SJSA1 (cell line): ENCODE measurements at places on chromosomes 3 and 15. TPM values are rescaled to one million over a fixed set of nuclear protein-coding genes. Genes with fewer than 3 reads are reported as not detected.

Gene LSMEM2
- total RNA-seq, result not detected in 2 replicates

Gene DNAJA4
- 0.09 and 0.16 TPM in 2 replicates for total RNA-seq

Gene TMEM212
- not detected in 2 replicates for total RNA-seq

Gene CP
- total RNA-seq, result 1.7 TPM in 1 of 2 replicates, not detected in the other

Gene ST3GAL6
- total RNA-seq, result not detected in 2 replicates

Gene FES
- total RNA-seq, result 0.16 TPM in 1 of 2 replicates, not detected in the other

Gene ZKSCAN7
- 4.1 and 4.4 TPM in 2 replicates for total RNA-seq

Gene VEPH1
- 1.7 and 14.3 TPM in 2 replicates for total RNA-seq

Gene FBXO40
- total RNA-seq, result not detected in 2 replicates

Gene GABPB1
- total RNA-seq, result 67.9 and 76.2 TPM in 2 replicates

Gene EFCC1
- total RNA-seq, result 1.5 and 2.8 TPM in 2 replicates

DNA sequence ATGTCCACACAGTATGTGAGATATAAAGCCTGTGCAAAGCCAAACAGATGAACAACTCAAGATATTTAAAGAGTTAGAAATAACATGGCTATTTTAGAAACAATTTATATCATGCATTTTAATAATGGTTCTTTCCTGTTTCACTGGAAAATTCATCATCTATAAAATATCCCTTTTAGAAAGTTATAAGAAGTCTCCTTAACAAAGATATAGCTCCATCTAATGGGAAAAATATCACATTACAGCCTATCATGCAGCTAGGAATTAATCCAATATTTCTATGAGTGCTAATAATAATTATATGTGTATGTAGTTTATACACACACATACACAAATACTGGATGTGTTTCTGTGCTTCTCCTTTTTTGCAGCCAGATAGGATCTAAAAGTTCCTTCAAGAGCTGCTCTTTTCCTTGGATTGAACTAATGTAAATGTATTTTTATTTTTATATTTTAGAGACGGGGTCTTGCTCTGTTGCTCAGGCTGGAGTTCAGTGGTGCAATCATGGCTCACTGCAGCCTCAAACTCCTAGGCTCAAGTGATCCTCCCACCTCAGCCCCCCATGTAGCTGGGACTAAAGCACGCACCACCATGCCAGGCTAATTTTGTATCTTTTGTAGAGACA is 21.6 kb downstream of the RPL22L1 start:
- no peak for DNase-seq

GRCh38 chr3:197522183-197522715 is 33.5 kb downstream of the BDH1 start:
- no peak for DNase-seq

GRCh38 chr3:112010636-112011035 is 11.9 kb downstream of the TAGLN3 start:
- DNase-seq, result no peak

DNA sequence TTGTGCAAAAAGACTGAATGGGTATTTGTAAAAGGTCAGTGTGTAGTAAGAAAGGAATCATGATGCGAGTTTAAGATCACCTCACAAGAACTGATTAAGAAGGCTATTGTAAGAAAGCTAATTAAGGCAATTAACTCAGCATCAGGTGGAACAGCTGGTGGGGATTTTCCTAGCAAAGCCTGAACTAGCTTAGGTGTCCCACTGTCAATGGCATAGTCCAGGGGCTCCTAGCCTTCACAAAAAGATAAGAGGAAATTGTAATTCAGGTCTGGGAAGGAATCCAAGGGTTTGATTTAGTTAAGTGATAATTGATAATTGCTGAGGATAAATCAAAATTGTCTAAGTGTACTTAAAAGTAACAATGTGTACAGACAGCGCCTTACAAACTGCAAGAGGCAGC is 901.6 kb downstream of the TUSC7 start:
- no peak for DNase-seq

DNA sequence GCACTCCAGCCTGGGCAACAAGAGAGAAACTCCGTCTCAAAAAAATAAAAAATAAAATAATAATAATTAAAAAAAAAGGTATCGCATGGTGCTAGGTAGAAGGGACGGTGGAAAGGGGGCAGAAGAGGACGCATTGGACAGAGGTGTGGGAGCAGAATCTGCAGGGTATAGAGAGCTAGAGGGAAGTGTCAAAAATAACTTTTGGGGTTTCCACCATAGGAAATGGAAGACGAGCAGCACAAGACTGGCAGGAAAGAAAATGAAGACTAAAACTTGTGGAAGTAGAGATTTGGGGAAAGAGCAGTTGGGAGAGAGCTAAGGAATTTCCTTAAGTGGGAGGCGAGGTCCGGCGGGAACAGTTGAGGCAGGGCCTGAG is 585 bp upstream of the MKRN2 start:
- no peak for DNase-seq

GRCh38 chr3:143410259-143410658 is 290.7 kb downstream of the CHST2 start:
- DNase-seq, result no peak

DNA sequence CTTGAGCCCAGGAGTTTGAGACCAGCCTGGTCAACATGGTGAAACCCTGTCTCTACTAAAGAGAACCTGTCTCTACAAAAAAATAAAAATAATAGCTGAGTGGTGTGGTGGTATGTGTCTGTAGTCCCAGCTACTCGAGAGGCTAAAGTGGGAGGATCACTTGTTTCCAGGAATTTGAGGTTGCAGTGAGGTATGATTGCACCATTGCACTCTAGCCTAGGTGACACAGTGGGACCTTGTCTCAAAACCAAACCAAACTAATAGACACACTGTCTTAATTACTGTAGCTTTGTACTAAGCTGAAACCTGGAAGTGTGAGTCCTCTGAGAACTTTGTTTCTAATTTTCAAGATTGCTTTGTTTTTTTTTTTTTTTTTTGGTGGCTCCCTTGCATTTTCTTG is 30.4 kb downstream of the MGA start:
- DNase-seq, result no peak

- no peak for DNase-seq
Measured at GRCh38 chr3:37689645-37690356, 171.9 kb upstream of the CTDSPL start.

- no peak for DNase-seq
Measured at GRCh38 chr3:120526011-120526870, 69.9 kb upstream of the NDUFB4 start.

GRCh38 chr15:36818260-36818659 is 238.8 kb downstream of the CDIN1 start:
- DNase-seq, result no peak

DNA sequence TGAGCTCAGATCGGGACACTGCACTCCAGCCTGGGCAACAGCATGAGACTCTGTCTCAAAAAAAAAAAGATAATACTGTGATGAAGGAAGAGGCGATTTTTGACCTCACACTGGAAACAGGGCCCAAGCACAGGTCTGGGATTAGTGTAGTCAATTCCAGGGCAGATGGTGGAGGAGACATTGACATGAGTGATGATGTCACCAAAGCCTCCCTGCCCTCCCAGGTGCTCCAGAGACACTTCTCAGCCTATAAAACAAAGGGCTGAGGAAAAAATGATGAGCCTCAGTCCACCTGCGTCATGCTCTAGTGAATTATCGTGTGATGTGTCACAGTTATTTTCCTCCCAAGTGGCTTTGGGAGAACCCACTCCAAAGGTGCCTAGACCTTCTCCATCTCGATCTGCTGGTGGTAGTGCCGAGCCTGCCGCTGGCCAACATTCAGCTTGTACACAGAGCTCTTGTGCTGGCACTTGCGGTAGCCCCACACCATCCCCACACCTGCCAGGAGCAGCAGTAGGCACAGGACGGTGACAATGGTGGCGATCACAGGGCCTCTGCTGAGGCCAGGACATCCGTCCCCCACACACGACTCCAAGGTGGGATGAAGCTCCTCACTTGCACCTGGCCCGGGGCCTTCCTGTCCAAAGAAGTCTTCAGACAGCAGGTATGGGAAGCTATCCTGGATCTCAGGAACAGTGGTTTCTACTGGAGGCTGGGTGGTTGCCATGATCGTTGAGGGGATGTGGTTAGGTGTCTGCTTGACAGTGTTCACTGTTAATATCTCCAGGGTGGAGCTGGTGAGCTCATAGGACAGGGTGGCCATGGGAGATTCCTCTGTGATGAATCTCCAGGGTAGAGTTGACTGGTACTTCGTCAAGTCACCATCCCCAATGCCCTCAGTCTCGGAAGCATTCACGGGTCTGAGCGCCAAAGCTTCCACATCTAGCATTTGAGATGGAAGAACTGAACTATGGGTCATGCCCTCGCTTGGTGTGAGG is 38.8 kb downstream of the CRTAP start:
- DNase-seq, result no peak

DNA sequence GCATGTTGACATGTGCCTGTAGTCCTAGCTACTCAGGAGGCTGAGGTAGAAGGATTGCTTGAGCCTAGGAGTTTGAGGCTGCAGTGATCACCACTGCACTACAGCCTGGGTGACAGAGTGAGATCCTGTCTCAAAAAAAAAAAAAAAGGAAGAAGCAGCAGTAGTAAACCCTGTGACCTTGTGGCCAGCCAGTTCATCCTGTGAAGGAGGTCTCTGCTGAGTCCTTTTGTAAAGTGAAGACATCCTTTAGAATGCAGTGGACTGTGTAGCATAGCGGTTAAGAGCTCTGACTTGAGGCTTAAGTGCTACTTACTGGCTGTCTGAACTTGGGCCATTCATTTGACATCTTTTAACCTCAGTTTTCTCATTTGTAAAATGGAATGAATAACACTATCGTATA is 8.3 kb downstream of the EXOSC7 start:
- DNase-seq, result no peak

DNA sequence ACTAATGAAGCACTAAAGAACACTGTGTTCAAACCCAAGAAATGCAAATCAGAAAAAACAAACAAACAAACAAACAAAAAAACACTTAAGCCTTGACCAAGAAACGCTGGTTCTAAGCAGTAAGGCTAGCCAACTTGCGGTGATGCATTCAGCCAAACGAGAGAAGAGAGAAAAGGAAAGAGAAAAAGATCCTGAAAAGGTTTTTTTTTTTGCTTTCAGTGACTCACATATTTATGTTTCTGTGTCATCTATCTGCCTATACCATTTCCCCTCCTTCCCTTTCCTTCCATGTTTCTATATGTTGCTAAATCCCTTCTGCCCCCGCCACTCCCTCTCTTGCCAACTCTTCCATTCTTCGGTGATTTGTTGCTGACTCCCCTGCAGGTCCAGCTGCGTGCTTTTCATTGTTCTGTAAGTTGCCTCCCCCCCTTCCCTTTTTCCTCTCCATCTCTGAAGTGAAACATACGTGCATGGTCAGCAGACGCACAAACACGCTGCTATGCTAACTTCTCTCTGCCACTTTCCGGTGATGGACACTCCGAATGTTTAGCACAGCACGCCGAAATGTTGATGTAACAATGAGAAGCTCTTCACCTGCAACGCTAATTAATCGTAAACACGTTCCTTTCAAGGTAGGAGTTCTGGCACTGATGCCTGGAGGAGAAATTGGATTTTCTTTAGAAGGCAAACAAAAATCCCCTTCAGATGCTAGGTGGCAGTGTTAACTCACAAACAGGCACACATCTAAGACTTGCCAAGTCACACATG is 154.4 kb downstream of the TUSC7 start:
- peak; percentile 14 for DNase-seq

GRCh38 chr3:78483090-78483489 is 1284.7 kb downstream of the ROBO1 start:
- DNase-seq, result no peak

- no peak for DNase-seq
Measured at GRCh38 chr3:113897373-113897777, 50.4 kb upstream of the ZDHHC23 start.

- DNase-seq, result no peak
Measured at GRCh38 chr15:54941417-54941816, 255.3 kb downstream of the RSL24D1 start.

GRCh38 chr15:78842519-78842918 is 30.2 kb upstream of the MORF4L1 start:
- DNase-seq, result no peak

- no peak for DNase-seq
Measured at GRCh38 chr3:127544803-127545201, 45.7 kb downstream of the TPRA1 start.

GRCh38 chr15:88769161-88769971 is 33.9 kb upstream of the ACAN start:
- no peak for DNase-seq

DNA sequence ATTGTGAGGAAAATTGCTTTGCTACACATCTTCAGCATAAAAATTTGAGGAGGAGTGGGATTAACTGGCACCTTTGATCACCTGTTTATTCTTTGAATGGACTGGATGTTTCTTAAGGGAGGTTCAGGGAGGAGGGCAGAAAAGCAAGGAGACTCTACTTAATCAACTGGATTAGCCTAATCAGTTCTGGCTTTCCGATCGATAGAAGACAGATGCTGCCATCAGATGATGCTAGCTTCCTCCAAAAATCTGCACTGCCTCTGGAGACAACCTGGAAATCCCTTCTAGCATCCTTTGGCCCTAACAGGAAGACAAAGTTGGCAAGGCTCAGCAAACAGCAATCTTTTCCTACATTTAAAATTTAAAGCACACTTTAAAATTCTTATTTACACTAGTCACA is 197.8 kb downstream of the EBLN2 start:
- DNase-seq, result no peak

GRCh38 chr15:72751751-72752455 is 31.7 kb downstream of the ADPGK start:
- no peak for DNase-seq

GRCh38 chr3:161251716-161252115 is 30.6 kb downstream of the NMD3 start:
- no peak for DNase-seq

GRCh38 chr3:27479806-27480543 is 4.2 kb downstream of the SLC4A7 start:
- no peak for DNase-seq

- no peak for DNase-seq
Measured at GRCh38 chr15:53564647-53565046, 194.8 kb downstream of the WDR72 start.
